ENCODE measurements at places on chromosomes 3 and 15. TPM values are rescaled to one million over a fixed set of nuclear protein-coding genes. Genes with fewer than 3 reads are reported as not detected.

GRCh38 chr3:25662736-25663320 is 1.9 kb downstream of the TOP2B start:
- peak overlapping the region; percentile 83 for H3K4me3 ChIP-seq
- no peaks in the 10 kb centered on the region for H3K36me3 ChIP-seq
- DNase-seq = no peak

- H3K4me1 ChIP-seq = peaks cover 98% of the 10 kb centered on the region
- H3K27ac ChIP-seq = peak overlapping the region; percentile 99
- peak; percentile 94 for DNase-seq
Observed at GRCh38 chr15:40338041-40338657, 2.6 kb downstream of the CCDC9B start.

DNA sequence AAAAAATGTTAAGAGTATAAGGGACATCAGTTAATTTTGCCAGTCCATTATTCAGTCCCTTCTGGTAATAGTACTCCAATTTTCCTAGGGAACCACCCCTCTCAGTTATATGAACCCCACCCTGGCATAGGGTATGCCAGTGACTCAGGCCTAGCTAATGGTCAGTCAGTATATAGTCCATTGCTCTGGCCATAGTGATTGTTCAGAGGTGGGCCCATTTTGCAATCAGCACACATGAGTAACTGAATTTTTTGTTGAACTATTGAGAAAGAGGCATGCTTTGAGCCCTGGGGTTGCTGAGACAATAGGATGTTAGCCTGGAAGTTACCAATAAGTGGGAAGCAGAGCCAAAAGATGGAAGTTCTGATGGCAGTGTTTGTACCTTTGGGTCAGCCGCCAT is 4.1 kb downstream of the LRCH3 start:
- no peaks in the 10 kb centered on the region for H3K36me3 ChIP-seq
- DNase-seq = no peak
- no peak overlapping the region for H3K27ac ChIP-seq
- H3K27me3 ChIP-seq = no peaks in the 10 kb centered on the region
- H3K4me1 ChIP-seq = peaks cover 54% of the 10 kb centered on the region
- no peak overlapping the region for H3K4me3 ChIP-seq

- no peak overlapping the region for H3K27ac ChIP-seq
- DNase-seq = no peak
- H3K4me1 ChIP-seq = no peaks in the 10 kb centered on the region
- no peaks in the 10 kb centered on the region for H3K36me3 ChIP-seq
- no peaks in the 10 kb centered on the region for H3K27me3 ChIP-seq
Observed at GRCh38 chr3:135674508-135674907, 291.0 kb upstream of the PPP2R3A start.

GRCh38 chr3:159674583-159674982 is 314.1 kb upstream of the IL12A start:
- no peak for DNase-seq
- H3K4me1 ChIP-seq = no peaks in the 10 kb centered on the region
- no peaks in the 10 kb centered on the region for H3K27me3 ChIP-seq
- no peak overlapping the region for H3K4me3 ChIP-seq

DNA sequence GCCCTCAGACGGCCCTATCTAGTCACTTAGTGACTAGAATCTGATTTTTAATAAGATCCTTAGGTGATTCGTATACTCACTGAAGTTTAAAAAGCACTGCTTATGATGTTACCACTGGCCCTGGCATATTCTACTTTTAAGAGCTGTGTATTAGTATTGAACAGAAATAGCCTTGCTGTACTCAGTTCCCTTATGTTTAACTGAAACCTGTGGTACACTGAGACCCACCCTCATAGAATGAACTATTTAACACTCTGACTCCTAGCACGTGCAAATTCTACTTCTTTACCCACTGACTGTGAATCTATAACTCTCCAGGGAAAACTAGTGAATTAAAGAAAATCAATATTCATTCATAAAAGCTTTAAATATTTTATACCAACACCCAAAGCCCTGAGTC is 108.9 kb downstream of the CCNL1 start:
- no peak overlapping the region for H3K27ac ChIP-seq
- no peaks in the 10 kb centered on the region for H3K36me3 ChIP-seq
- H3K4me1 ChIP-seq = no peaks in the 10 kb centered on the region
- DNase-seq = no peak
- H3K27me3 ChIP-seq = no peaks in the 10 kb centered on the region

GRCh38 chr3:113914646-113915045 is 33.2 kb upstream of the ZDHHC23 start:
- H3K27ac ChIP-seq = no peak overlapping the region
- H3K36me3 ChIP-seq = no peaks in the 10 kb centered on the region
- no peaks in the 10 kb centered on the region for H3K4me1 ChIP-seq
- no peak for DNase-seq
- H3K27me3 ChIP-seq = no peaks in the 10 kb centered on the region

The FETUB gene
- total RNA-seq = not detected

The ATP2B2 gene
- 0.36 TPM for total RNA-seq

The AADACL2 gene
- total RNA-seq = not detected

The ROBO2 gene
- total RNA-seq = 2.8 TPM

The NIPA2 gene
- 21.6 TPM for total RNA-seq
